ENCODE measurements at places on chromosomes 13 and 19.

GRCh38 chr13:105445796-105446195, 1089.7 kb downstream of the EFNB2 start:
- no peaks in the 10 kb centered on the region for H3K36me3 ChIP-seq
- no peak for DNase-seq
- no peak overlapping the region for H3K4me3 ChIP-seq
- H3K4me1 ChIP-seq, result no peaks in the 10 kb centered on the region
- H3K27me3 ChIP-seq, result no peaks in the 10 kb centered on the region

GRCh38 chr13:37618554-37618953, 20.0 kb upstream of the POSTN start:
- no peaks in the 10 kb centered on the region for H3K36me3 ChIP-seq
- H3K4me3 ChIP-seq, result no peak overlapping the region
- no peak overlapping the region for H3K27ac ChIP-seq
- DNase-seq, result no peak

- H3K27me3 ChIP-seq, result no peaks in the 10 kb centered on the region
- H3K4me3 ChIP-seq, result no peak overlapping the region
- peaks cover 10% of the 10 kb centered on the region for H3K4me1 ChIP-seq
Measured at GRCh38 chr19:12642506-12642905, 24.0 kb downstream of the MAN2B1 start.

DNA sequence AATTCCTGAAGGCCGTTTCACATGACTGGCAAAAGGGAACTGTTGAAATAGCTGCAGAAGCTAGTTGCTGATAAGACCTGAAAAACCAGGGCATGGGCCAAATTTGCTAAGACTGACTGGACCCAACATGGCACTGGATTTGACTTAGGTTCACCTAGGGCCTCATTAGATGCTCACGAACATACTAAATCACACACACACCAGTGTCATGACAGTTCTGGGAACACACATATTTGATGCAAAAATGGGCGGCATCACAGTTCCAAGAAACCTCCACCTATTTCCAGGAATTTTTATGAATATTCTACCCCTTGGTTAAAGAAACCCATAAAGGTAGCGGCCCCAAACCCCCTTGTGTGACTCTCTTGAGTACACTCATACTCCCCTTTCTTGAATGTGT, 99.6 kb upstream of the OBI1 start:
- H3K4me1 ChIP-seq, result no peaks in the 10 kb centered on the region
- H3K27me3 ChIP-seq, result peaks cover 2% of the 10 kb centered on the region
- no peak overlapping the region for H3K4me3 ChIP-seq
- H3K27ac ChIP-seq, result no peak overlapping the region
- H3K36me3 ChIP-seq, result no peaks in the 10 kb centered on the region

DNA sequence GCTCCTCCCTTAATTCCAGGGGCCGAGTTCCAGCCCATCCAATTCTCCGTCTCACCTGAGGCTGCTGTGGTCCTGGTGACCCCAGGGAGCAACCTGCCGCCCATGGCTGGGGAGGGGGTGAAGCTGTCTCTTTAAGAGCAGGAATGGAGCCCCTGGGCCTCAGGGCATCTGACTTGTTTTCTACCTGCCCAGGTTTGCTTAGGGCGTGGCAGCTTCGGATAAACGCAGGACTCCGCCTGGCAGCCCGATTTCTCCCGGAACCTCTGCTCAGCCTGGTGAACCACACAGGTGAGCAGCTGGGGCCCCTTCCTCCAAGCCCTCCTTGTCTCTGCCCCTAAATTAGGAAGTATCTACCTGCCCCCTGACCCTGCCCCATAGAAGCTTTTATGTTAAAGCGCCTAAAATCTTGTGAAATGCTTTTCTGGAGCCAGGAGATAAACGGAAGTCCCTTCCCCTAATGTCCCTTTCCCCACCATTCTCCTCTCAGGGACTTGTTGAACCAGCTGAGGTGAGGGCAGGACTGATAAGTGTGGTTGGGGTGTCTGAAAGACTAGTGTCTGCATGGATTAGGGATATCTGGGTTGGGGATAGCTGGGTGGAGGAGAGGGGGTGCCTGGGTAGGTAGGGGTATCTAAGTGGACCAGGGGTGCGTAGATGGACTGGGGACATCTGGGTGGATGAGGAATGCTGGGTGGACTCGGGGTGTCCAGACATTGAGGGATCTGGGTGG, 614 bp downstream of the FXYD3 start:
- H3K4me1 ChIP-seq, result peaks cover 5% of the 10 kb centered on the region
- DNase-seq, result no peak
- H3K27ac ChIP-seq, result no peak overlapping the region
- H3K36me3 ChIP-seq, result no peaks in the 10 kb centered on the region

GRCh38 chr19:49086296-49086695, 1.0 kb downstream of the SNRNP70 start:
- H3K27me3 ChIP-seq, result peaks cover 4% of the 10 kb centered on the region
- peaks cover 39% of the 10 kb centered on the region for H3K36me3 ChIP-seq
- H3K4me3 ChIP-seq, result peak overlapping the region; percentile 98
- H3K27ac ChIP-seq, result peak overlapping the region; percentile 86

DNA sequence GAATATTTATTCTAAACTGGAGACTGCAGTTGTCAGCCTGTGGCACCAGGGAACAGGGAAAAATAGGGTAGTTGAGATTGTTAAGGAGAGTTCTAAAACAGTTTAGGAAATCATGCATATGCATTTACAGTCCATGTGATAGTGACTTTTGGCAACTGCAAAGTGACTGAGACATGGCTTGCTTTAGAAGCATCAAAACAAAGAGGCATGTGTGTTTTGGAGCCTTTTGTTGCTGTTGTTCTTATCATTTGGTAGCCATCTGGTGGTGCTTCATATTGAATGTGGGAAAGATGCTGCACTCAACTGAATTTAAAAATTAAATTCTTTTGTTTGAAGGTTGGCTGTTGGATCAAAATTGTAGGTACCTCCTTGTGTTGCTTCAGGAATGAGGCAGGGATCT, 10.2 kb upstream of the EBPL start:
- H3K36me3 ChIP-seq, result peaks cover 25% of the 10 kb centered on the region
- DNase-seq, result peak; percentile 21
- no peak overlapping the region for H3K27ac ChIP-seq
- peaks cover 3% of the 10 kb centered on the region for H3K4me1 ChIP-seq

- H3K27ac ChIP-seq, result no peak overlapping the region
- H3K4me3 ChIP-seq, result no peak overlapping the region
- no peaks in the 10 kb centered on the region for H3K4me1 ChIP-seq
- H3K27me3 ChIP-seq, result no peaks in the 10 kb centered on the region
- H3K36me3 ChIP-seq, result no peaks in the 10 kb centered on the region
Measured at GRCh38 chr13:85806553-85807175, 7.4 kb upstream of the SLITRK6 start.

- H3K4me3 ChIP-seq, result no peak overlapping the region
- peaks cover 1% of the 10 kb centered on the region for H3K27me3 ChIP-seq
Measured at GRCh38 chr13:33375421-33375820, 89.9 kb upstream of the STARD13 start.

DNA sequence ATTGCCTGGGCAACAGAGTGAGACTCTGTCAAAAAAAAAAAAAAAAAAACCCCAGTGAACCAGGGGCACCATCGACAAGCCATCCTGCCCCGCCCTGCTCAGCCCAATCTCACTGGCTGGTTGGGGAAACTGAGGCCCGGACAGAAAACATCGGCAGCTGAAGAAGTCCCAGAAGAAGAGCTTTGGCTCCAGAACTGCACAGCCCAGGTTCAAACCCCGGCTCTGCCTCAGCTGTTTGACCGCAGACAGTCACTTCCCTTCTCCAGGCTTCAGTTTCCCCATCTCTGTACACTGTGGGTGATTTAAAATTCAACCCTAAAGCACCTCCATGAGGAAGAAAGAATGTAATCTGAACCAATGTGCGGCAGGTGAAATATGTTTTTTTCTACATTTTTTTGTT, 9.4 kb upstream of the SEMA6B start:
- H3K27me3 ChIP-seq, result no peaks in the 10 kb centered on the region
- H3K4me3 ChIP-seq, result no peak overlapping the region
- H3K36me3 ChIP-seq, result no peaks in the 10 kb centered on the region
- H3K4me1 ChIP-seq, result no peaks in the 10 kb centered on the region

DNA sequence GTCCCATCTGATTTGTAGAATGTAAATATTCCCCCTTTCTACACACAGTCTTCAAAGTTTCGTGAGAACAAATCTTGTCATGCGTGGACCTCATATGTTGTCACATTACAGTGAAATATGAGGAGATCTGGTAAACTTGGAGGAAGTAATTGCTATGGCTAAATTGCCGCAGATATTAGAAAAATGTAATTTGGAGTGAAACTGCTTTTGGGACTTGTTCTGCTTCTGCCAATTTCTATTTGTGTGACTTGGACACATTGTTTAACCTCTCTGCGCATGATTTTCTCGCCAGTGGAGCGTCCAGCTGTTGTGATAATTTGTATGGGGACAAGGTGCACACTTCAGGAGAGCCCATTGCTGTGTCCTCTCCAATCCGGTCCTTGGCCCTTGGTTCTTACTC, 693.1 kb upstream of the SLC10A2 start:
- DNase-seq, result no peak
- H3K27me3 ChIP-seq, result no peaks in the 10 kb centered on the region
- no peak overlapping the region for H3K27ac ChIP-seq
- H3K4me1 ChIP-seq, result no peaks in the 10 kb centered on the region

GRCh38 chr19:46489445-46490272, 6.0 kb downstream of the PNMA8B start:
- no peaks in the 10 kb centered on the region for H3K36me3 ChIP-seq
- H3K27me3 ChIP-seq, result peaks cover 76% of the 10 kb centered on the region
- no peak overlapping the region for H3K4me3 ChIP-seq

- H3K4me1 ChIP-seq, result peaks cover 29% of the 10 kb centered on the region
- peaks cover 37% of the 10 kb centered on the region for H3K36me3 ChIP-seq
- peak overlapping the region; percentile 98 for H3K4me3 ChIP-seq
- H3K27me3 ChIP-seq, result peaks cover 4% of the 10 kb centered on the region
- no peak for DNase-seq
Measured at GRCh38 chr19:49085868-49086232, 599 bp downstream of the SNRNP70 start.

DNA sequence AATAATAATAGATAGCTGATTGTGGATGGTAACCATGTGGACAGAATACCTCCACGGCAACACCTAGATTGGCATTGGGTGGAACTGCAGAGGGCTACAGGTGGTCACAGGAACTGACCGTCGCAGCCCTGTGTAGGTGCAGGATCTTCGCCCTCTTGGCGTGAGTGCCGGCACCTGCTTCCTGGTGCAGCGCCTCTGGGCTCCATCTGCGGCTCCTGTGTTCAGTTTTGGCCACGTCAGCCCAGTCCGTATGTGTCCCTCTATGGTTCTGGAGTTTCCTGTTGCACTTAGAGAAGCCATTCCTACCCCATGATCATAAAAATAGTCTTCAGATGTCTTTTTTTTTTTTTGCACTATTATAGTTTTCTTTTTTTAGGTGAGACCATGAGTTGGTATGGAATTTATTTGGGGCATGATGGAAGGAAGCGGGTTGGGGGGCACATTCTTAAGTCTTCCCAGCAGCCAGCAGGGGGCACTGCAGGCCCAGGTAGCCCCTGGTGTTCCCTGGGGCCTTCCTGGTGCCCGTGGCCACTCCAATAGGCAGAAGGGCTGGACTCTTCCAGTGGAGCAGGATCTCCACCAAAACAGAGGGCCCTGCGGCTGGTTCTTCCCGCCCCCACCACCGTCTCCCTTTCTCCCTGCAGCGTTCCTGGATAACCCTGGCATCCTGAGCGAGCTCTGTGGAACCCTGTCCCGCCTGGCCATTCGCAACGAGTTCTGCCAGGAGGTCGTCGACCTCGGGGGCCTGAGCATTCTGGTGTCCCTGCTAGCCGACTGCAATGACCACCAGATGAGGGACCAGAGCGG, 10.1 kb upstream of the SLC25A42 start:
- peaks cover 40% of the 10 kb centered on the region for H3K36me3 ChIP-seq
- no peak overlapping the region for H3K4me3 ChIP-seq
- H3K27ac ChIP-seq, result no peak overlapping the region

DNA sequence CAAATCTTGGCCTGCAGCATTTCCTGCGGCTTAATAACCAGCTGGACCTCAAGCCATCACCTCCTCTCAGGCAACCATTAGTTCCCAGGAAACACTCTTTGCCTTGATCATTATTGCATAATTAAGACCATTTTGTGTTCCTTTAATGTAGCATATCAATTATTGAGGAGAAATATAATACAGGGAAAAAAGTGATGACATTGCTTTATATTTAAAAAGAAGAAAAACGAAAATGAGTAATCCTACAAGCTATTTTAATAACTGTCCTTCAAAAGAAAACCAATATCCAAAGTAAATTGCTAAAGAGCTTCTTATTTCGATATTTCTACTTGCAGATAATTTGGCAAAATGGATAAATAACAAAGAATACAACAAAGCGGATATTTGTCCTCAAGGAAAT, 1084.7 kb downstream of the EFNB2 start:
- H3K36me3 ChIP-seq, result no peaks in the 10 kb centered on the region
- H3K27ac ChIP-seq, result no peak overlapping the region
- no peaks in the 10 kb centered on the region for H3K27me3 ChIP-seq
- H3K4me3 ChIP-seq, result no peak overlapping the region
- no peaks in the 10 kb centered on the region for H3K4me1 ChIP-seq

DNA sequence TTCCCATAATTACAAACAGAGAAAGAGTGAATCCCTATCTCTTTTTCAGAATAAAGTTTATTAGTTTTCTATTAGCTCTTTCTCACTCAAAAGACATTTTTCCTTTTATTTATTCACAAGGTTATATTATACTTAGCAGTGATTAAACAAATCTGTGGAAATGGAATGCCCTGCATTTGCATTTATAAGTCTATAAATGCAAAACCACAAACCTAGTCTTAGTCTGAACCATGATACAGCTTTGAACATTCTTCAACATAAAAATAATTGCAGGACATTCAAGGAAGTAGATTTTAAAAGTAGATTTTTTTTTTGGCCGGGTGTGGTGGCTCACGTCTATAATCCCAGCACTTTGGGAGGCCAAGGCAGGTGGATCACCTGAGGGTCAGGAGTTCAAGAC, 8.3 kb downstream of the XPO4 start:
- no peak overlapping the region for H3K27ac ChIP-seq
- peaks cover 13% of the 10 kb centered on the region for H3K4me1 ChIP-seq
- peaks cover 13% of the 10 kb centered on the region for H3K36me3 ChIP-seq
- H3K4me3 ChIP-seq, result no peak overlapping the region

GRCh38 chr13:66915596-66916185, 314.4 kb downstream of the PCDH9 start:
- no peaks in the 10 kb centered on the region for H3K4me1 ChIP-seq
- no peak overlapping the region for H3K4me3 ChIP-seq
- no peak overlapping the region for H3K27ac ChIP-seq
- no peaks in the 10 kb centered on the region for H3K36me3 ChIP-seq
- no peaks in the 10 kb centered on the region for H3K27me3 ChIP-seq
- no peak for DNase-seq

DNA sequence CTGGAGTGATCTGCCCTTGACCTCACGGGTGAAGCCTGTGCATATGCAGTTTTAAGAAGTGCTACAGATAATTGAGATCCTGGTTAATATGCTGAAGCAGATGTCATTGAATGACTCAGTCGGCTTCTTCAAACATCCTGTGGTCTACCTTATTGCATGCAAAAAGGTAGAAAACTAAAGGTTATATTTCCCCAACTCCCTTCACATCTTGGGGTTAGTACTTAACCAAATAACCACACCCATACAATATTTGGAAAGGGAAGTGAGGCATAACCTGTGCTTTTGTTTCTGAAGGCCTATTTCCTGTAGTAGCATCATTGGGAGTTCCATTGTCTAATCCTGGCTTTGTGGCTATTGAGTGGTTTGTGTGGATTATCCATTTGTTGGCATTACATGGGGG, 58.3 kb downstream of the RAP2A start:
- H3K4me3 ChIP-seq, result no peak overlapping the region
- H3K36me3 ChIP-seq, result no peaks in the 10 kb centered on the region
- DNase-seq, result no peak
- H3K27me3 ChIP-seq, result no peaks in the 10 kb centered on the region
- H3K4me1 ChIP-seq, result no peaks in the 10 kb centered on the region

GRCh38 chr19:18637673-18638630, 1.1 kb downstream of the KLHL26 start:
- H3K4me3 ChIP-seq, result peak overlapping the region; percentile 99
- peak; percentile 62 for DNase-seq
- peak overlapping the region; percentile 76 for H3K27ac ChIP-seq
- H3K36me3 ChIP-seq, result peaks cover 3% of the 10 kb centered on the region
- peaks cover 22% of the 10 kb centered on the region for H3K4me1 ChIP-seq
- peaks cover 9% of the 10 kb centered on the region for H3K27me3 ChIP-seq
